ENCODE measurements at places on chromosomes 11 and 22.

- DNase-seq = peak; percentile 60
These were observed 25.4 kb downstream of the APIP start for GRCh38 chr11:34890812-34891211.

GRCh38 chr11:7603031-7603781 is 70.1 kb downstream of the CYB5R2 start:
- DNase-seq = no peak

DNA sequence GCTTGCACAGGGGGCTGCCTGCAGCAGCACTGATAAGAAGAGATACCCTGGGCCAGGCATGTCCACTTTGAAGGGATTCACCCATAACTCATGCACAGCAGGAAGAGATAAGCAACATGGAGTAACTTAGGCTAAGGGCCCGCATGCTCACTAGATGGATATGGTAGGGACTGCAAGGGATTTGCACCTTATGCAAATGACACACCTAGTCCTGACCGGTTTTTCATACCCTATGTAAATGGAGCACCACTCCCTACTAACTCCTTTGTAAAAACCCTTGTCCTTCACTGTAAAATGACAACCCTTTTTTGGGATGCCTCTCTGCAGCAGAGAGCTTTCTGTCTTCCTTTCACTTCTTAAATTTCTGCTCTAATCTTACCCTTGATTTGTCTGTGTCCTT is 658.9 kb upstream of the CCDC179 start:
- DNase-seq = no peak

DNA sequence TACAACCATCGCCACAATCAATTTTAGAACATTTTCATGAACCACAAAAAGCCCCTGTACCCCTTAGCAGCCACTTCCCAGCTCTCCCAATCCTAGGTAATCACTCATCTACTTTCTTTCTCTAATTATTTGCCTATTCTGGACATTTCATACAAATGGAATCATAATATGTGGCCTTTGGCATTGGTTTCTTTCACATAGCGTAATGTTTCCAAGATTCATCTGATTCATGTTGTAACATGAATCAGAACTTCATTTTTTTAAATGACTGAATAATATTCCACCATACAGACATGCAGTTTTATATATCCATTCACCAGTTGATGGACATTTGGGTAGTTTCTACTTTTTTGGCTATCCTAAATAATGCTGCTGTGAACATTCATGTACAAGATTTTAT is 56.2 kb upstream of the RCN1 start:
- no peak for DNase-seq

- no peak for DNase-seq
These were observed 47.8 kb upstream of the OR5P2 start for GRCh38 chr11:7844521-7844920.

GRCh38 chr11:87007963-87008362 is 29.8 kb upstream of the TMEM135 start:
- no peak for DNase-seq

DNA sequence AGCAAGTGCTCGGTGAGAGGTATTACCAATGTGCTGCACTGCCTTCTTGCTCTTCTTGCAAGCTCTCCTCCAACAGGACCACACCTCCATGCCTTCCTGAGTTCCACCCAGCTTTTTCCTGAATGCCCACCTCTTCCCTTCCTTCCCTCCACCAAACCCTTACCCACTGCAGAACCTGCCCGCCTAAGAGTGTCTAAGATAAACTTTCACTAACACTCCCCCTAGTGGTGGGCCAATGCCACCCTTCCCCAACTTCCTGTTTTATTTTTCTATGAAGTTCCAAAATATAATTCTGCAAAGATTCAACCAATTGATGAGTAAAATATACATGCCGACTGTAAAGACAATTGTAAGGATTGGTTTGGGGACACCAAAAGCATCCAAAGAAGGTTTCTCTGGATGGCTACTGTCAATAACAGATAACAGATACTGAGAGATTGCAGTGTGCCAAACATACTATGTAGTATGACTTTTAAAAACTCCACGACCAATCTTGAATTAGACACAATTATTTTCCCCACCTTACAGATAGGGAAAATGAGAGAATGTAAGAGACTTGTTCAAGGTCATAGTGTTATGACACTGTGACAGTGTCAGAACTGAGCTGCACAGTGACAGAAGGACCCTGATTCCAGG is 38.6 kb upstream of the BMAL1 start:
- DNase-seq = peak; percentile 46

DNA sequence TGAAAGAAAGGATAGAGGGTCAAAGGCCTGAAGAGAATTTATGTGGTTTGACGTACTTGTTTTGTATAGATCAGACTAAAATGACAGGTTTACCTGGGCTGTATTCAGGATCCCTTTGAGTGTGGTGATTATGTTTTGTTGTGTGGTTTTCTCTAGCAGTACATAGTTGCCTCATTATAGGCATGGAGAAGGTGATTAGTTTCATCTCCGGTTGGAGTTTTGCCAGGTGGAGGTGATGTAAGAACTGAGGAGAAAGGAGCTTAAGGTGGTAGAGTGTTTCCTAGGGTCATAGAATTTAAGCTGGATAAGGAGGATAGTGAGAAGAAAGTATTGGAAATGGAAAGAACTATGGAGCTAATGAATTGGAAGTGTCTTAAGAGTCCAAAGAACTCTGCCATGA is 229.0 kb downstream of the TMEM135 start:
- DNase-seq = no peak
